Activated T-cell treated with anti-CD3 and anti-CD28 coated beads, Interleukin-2, amount 50 U/mL, for 72 hours (primary cell): ENCODE measurements at places on chromosomes 11 and 22. TPM values are rescaled to one million over a fixed set of nuclear protein-coding genes. Genes with fewer than 3 reads are reported as not detected.

- H3K4me1 ChIP-seq: no peaks in the 10 kb centered on the region
- no peak for DNase-seq
- H3K27me3 ChIP-seq: no peaks in the 10 kb centered on the region
- no peak overlapping the region for H3K4me3 ChIP-seq
Measured at GRCh38 chr11:61488651-61489291, 19.8 kb upstream of the LRRC10B start.

The MTFP1 gene
- total RNA-seq: 50.6 TPM

GRCh38 chr11:111166598-111166997 lies 78.9 kb upstream of the POU2AF2 start:
- no peak overlapping the region for H3K4me3 ChIP-seq
- peaks cover 12% of the 10 kb centered on the region for H3K27me3 ChIP-seq
- H3K36me3 ChIP-seq: no peaks in the 10 kb centered on the region
- no peak overlapping the region for H3K27ac ChIP-seq
- DNase-seq: no peak
- no peaks in the 10 kb centered on the region for H3K4me1 ChIP-seq

The EP300 gene
- 65.8 TPM for total RNA-seq

DNA sequence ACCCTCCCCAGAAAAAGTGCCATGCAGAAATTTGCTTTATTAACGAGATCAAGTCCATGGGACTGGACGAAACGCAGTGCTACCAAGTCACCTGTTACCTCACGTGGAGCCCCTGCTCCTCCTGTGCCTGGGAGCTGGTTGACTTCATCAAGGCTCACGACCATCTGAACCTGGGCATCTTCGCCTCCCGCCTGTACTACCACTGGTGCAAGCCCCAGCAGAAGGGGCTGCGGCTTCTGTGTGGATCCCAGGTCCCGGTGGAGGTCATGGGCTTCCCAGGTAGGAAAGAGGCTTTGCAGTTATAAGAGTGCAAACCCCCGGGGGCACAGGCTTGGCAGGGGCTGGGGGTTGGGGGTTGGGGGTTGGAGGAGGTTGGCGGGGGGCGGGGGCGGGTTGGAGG lies 4.2 kb downstream of the APOBEC3H start:
- H3K36me3 ChIP-seq: no peaks in the 10 kb centered on the region
- no peaks in the 10 kb centered on the region for H3K27me3 ChIP-seq
- H3K4me1 ChIP-seq: peaks cover 49% of the 10 kb centered on the region
- H3K4me3 ChIP-seq: no peak overlapping the region
- no peak overlapping the region for H3K27ac ChIP-seq

GRCh38 chr11:42951266-42951665 lies 360.5 kb upstream of the API5 start:
- H3K4me1 ChIP-seq: no peaks in the 10 kb centered on the region
- no peak overlapping the region for H3K27ac ChIP-seq
- no peaks in the 10 kb centered on the region for H3K36me3 ChIP-seq
- H3K27me3 ChIP-seq: no peaks in the 10 kb centered on the region

DNA sequence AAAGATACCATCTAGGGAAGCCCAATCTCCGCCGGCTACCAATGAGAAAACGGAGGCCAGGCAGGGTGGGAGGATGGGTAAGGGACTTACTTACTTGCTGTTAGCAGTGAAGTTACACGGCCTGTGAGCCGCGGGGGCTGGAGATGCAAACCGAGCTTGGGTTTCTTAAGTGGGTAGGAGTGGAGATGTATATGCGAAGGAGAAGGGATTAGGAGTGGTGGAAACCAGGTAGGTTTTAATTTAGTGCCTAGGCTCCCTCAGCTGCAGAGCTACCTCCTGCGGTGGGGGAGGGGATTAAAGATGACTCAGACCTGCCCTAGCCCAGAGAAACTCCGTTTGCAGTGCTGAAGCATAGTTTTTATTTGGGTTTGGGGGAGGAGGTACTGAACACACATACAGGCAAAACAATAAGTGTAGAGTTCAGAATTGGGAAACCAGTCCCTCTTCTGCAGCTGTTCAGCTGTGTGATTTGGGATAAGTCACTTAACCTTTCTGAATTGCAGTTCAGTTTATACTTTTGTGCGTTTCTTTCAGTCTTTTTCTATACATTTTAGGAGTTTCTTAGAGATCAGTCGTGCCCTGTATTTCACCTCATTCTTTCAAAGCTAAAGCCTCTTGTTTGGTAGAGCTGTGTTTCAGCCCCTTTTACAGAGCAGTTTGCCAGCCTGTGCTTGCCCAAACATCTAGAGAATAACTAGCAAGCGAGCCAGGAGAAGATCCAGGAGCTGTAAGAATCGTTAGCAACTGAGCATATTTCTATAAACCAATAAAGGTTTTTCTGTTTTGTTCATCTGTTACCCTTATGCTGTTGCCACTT lies 596 bp upstream of the TNRC6B start:
- H3K27ac ChIP-seq: peak overlapping the region; percentile 70
- peak; percentile 87 for DNase-seq
- peaks cover 57% of the 10 kb centered on the region for H3K4me1 ChIP-seq
- H3K36me3 ChIP-seq: peaks cover 1% of the 10 kb centered on the region

The SLC22A8 gene
- not detected for total RNA-seq
